ENCODE measurements at places on chromosomes 7 and 10.

DNA sequence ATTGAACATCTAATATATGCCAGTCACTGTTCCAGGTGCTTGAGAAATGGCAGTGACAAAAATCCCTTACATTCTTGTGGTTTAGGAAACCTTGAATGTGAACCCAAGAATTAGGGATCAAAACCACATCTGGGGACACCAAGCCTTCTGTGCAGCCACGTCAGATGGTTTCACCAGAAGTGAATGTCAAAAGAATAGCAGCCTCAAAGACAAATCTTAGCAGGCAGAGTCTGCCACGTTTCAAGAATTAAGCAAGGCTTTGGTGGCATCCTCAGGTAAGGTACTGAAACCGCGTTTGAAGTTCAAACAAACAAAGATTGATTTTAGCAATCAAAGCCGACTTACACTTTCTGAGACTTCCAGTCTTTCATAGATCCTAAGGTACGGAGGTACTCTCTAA, 225.5 kb upstream of the GNAI1 start:
- DNase-seq, result no peak

- DNase-seq, result no peak
Observed at GRCh38 chr7:150665896-150666295, 19.6 kb upstream of the GIMAP2 start.

DNA sequence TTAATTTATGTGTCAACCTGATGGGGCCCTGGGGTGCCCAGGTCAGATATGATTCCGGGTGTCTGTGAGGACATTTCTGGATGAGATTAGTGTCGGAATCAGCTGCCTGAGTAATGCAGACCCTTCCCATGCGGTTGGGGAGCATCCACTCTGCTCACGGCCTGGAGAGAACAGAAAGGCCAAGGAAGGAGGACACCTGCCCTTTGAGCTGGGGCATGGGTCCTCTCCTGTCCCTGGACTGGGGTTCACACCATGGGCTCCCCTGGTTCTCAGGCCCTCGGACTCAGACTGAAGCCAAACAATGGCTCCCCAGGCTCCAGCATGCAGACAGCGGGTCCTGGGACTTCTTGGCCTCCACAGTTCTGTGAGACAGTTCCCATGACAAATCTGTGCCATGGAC, 94.3 kb downstream of the BMS1 start:
- DNase-seq, result no peak

- DNase-seq, result no peak
Observed at GRCh38 chr7:139600306-139600705, 76.8 kb downstream of the CLEC2L start.

GRCh38 chr7:94511718-94512117, 2.1 kb downstream of the CASD1 start:
- no peak for DNase-seq

DNA sequence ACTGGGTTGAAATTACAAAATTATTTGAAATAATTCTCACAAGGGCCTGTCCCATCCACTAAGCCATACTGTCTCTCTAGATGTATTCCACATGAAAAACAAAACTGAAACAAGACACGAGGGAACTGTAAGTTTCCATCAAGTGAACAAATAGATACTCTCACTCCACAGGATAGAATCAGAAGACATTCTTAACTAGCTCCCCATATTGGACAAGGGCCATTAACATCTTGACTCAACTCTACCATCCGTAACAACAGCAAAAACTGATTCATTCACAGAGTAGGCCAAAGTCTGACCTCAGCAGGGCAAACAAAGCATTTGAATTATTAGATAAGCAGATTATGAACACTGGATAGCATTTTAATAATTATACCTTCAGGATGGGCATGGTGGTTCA, 29.1 kb downstream of the UBE2H start:
- DNase-seq, result no peak

GRCh38 chr10:4215963-4216575, 431.1 kb upstream of the KLF6 start:
- no peak for DNase-seq

GRCh38 chr7:51265066-51265907, 51.3 kb downstream of the COBL start:
- DNase-seq, result no peak

- no peak for DNase-seq
Observed at GRCh38 chr7:29147821-29148220, 1.5 kb upstream of the CPVL start.

DNA sequence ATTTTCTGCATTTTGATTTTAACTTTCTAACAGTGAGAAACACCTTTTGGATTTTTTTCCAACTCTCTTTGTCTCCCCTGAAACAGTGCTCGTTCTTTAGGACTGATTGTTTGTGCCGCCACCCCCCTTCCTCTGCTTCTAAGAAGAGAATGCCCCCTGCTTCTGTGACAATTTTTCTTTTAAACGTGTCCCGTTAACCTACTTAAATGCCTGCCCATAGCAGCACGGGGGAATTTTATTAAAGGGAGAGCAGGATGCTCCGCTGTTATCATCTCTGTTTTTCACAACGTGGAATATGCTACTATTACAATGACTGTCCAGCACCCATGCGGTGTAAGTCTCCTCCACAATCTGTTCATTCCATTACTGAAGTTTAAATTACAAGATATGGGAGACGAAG, 67.8 kb downstream of the SVIL start:
- DNase-seq, result no peak

DNA sequence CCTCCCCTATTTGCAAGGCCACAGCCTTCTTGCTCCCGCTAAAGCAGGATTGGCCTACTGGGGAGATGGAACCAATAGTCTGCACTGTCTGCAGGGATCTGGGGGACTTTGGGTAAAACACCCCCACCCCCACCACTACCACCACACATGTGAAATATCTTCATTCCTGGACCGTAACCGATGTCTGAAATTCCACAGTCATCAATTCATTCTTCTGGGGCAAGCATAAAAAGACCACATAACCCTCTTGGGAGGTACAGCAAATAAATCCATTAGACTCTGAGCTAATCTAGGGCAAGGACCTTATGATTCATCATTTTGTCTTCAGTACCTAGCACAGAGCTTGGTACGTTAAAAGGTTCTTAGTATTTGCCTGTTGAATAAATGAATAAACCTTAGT, 307.8 kb downstream of the GPAM start:
- no peak for DNase-seq
